Amniotic epithelial cell (primary cell): ENCODE measurements at places on chromosomes 3 and 15.

DNA sequence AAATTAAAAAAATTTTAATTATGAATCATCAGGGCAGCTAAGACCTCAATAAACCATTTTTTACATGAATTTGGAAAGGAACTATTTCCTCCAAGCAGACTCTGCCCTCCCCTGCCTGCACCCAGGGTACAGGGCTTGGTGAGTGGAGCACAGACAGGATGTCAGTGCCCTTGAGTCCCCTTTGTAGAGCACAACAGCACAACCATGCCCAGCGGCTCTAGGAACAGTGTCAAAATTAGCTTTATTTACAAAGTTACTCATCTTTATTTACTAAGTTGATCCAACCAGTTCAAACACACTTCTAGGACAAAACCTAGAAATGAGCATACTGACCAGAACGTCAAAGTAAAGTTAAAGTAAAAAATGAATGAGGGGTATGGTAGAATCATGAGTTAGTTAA, 90.6 kb upstream of the TSC22D2 start:
- DNase-seq = no peak

DNA sequence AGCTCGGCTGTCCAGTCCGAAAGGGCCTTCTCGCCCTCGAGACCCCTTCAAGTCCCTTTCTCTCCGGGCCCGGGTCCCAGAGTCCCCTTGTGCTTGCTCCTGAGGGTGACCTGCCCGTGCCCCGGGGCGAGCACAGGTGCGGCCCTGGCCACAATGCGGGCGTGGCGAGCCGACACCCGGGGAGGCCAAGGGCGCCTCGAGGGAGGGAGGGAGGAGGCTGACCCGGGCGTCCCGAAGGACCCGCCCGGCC, 810 bp upstream of the MEF2A start:
- DNase-seq = no peak

DNA sequence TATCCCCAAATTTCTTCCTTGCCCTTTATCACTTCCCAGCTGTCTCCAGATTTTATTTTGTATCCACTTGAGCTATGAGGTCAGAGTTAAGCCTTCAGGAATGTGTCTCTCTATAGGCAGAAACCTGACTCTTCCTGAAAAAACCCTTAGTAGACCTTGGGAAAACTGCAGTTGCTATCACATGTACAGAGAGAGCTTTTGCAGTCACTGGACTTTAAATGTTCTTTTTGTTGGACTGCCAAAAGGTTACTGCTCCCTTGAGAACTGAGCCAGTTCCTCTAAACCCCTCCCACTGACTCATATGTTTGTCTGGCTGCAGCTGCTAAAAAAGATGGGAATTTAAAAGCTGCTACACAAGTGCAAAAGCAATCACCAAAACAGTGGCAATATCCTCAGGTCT, 169.1 kb upstream of the CCDC54 start:
- peak; percentile 99 for DNase-seq

DNA sequence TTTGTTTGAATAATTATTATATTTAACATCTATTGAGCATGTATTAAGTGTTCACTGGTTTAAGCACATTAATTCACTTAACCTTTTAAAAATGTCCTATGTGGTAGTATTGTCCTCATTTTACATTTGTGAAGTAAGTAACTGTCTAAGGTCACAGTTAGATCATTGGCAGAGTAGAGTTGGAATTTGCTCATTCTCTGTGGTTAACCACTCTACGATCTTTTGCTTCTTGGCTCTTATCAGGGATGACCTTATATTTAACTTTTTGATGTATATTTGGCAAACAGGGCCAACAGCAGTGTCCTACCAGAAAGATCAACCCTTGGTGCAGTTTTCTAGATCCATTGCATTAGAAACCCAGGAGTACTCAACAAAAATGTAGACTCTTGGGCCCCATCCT, 34.0 kb downstream of the PXK start:
- DNase-seq = peak; percentile 80

- peak; percentile 57 for DNase-seq
Observed at GRCh38 chr3:23826382-23827064, 20.8 kb downstream of the UBE2E1 start.

- peak; percentile 59 for DNase-seq
Observed at GRCh38 chr15:35168464-35168863, 83.4 kb upstream of the NANOGP8 start.

DNA sequence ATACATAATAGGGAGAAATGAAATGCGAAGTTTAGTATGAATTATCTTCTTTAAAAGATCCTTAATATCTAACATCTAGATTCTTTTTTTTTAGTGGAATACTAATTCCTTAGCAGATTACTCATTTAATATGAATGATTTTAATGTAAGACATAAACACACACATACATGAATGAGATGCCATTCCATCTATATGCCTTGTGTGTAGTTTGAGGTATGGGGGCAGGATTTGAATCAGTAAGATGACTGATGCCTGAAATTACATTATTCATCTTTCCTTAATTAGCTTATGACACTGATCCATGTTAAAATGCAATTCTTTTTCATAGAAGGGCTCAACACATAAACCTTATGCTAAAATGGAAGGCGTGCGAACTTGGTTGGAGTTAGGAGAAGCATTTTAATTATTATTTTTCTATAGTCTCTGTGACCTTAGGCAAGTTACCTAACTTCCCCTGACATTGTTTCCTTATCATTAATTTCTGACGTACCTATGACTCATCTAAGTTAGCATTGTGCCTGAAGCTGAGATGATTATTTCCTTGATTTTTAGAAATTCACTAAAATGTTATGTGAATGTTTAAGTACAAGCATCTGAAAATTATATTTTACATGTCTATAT, 10.8 kb upstream of the BNIP2 start:
- peak; percentile 43 for DNase-seq

GRCh38 chr3:176378789-176379188, 818.5 kb downstream of the TBL1XR1 start:
- no peak for DNase-seq

DNA sequence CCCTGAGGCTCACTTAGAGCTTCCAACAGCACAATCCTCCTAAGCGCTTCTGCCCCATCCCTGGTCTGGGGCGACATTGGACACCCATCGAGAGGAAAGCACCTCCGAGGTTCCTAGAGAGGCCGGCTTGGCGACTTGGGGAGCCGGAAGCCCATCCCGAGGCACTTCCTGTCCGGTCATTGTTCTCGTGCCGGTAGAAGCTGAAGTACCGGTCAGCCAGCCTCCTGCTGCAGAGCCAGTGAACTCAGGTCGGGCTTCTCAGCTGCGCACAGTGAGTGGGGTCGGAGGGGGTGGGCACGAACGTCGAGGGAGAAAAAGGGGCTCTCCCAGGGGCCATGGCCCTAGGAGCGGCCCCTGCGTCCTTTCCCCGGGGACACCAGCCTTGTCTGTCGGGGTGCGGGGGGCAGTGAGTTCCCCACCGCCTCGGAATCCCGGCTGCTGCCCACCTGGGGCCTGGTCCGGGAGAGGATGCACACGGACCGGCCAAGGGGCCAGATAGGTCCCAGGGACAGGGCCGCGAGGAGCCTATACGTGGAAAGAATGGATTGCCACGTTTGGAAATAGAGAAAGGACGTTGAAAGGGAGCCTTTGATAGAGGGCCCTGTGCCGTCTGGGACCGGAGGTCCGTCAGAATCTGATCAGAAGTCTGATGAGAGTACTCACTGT, at the start of gene ZNF35:
Gene ZNF35 (plus strand): TSS at position 169 of the 666 bp plus-strand sequence. CDS start 2,336 bp downstream, outside the sequence.
- DNase-seq = peak; percentile 89

GRCh38 chr15:48941904-48942303, 21.8 kb downstream of the SHC4 start:
- no peak for DNase-seq

DNA sequence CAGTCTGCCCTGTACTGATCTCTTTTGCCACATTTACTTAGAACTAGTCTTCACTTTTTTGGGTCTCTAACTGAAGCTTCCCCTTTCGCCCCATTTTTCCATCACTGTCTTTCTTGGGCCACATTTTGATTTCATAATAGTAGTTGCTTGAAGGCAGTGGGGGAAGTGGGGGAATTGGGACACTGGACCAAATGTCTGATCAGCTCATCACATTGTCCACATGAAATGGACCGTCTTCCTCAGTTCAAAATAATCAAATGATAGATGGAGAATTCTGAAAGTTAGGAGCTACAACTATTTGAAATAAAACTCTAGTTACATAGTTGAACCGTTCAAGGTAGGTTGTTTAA, 747 bp downstream of the PDCD6IP start:
- DNase-seq = no peak

DNA sequence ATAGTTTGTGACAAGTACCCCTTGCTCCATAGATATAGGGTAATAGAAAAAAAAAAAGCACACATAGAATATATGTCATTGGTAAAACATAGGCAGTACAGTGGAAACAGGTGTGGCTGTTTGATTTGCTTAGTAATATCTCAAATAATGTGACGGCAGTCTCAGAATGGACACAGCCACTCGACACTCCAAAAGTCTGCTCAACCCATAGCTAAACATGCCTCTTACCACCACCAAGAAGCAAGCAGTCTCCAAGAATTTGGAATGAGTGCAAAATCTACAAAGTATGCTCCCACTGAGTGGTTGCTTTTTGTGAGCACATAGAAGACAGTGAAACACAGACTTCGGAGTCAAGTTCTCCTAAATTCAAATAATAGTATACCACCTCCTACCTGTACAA, 43.0 kb downstream of the RAB27A start:
- DNase-seq = no peak

GRCh38 chr3:16516695-16517481, 3.4 kb upstream of the RFTN1 start:
- DNase-seq = peak; percentile 75

GRCh38 chr15:61888074-61888780, 172.0 kb downstream of the VPS13C start:
- no peak for DNase-seq

- DNase-seq = no peak
Observed at GRCh38 chr3:142072816-142073215, 76.5 kb downstream of the TFDP2 start.

- DNase-seq = no peak
Observed at GRCh38 chr15:71426792-71427191, 311.5 kb downstream of the THSD4 start.

DNA sequence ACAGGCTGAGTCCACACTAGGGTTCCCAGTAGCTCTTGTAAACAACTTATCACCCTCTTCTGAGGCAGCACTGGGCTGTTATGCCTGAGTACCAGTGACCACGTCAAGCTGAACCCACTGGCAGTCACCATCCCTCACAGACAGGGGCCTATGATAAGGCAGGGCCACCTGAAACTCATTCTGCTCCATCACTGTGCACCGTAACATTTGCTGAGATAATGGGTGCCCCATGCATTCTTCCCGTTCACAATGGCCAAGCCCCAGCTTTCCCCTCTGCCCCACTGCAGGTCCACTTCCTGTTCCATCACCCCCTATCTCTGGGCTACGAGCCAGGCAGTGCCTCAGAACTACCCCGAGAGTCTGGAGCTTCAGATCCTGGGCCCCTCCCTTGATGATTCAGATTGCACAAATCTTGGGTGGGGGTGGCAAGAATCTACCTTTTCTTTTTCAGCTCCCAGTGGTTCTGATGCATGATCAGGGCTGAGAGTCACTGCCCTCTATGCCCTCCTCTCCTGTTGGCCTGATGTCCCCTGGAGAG, 158.0 kb downstream of the RAB11A start:
- DNase-seq = peak; percentile 9

DNA sequence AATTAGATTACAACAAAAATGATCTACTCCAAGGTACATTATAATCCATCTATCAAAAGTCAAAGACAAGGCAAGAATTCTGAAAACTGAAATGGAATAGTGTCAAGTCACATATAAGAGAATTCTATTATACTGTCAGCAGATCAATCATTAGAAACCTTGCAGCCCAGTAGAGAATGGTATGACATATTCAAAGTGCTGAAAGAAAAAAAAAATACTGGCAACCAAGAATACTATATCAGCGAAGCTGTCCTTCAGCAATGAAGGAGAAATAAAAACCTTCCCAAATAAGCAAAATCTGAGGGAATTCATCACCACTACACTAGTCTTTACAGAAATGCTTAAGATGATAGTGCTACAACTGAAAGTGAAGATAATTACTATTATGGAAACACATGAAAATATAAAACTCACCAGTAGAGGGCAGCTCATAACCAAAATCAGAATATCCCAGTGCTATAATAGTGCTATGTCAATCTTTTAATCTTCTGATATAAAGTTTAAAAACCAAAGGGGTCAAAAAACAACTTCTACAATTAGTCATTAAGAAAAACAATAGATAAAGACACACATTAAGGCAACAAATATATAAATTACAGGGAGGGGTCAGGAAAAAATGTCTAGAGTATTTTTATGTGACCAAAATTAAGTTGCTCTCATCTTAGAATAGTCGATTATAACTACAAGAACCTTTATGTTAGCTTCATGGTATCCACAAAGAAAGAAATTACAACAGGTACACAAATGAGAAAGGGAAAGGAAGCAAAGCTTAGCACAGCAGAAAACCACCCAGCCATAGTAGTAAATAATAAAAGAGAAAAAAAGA, 190.7 kb upstream of the CNTN6 start:
- DNase-seq = peak; percentile 7

- no peak for DNase-seq
Observed at GRCh38 chr3:12922306-12922705, 80.9 kb upstream of the RPL32 start.

GRCh38 chr3:74267588-74268184, 346.8 kb downstream of the CNTN3 start:
- DNase-seq = peak; percentile 35

DNA sequence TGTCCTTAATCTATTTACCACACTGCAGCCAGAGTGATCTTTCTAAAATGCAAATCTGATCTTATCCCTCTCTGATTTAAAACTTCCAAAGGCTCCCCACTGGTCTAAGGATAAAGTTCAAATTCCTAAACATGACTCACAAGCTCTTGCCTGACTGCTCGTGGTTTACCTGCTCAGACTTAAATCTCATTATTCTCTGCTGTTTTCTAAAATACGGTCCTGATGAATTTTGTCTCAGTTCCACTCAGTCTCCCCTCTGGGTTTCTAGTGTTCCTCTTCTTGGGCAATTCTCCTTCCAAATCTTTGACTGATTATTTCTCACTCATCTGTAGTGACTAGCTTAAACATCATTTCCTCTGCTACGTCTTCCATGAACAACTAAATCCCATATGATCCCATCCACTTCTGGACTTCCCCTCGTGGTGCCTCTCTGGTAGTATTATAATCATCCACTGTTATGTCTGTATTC, 108.3 kb downstream of the P3H2 start:
- peak; percentile 80 for DNase-seq

GRCh38 chr3:127809611-127810010, 12.7 kb downstream of the MGLL start:
- DNase-seq = no peak
